ENCODE measurements at places on chromosomes 13 and 19.

- DNase-seq, result no peak
Measured at GRCh38 chr13:51330791-51331190, 8.7 kb upstream of the SERPINE3 start.

- no peak for DNase-seq
Measured at GRCh38 chr19:39874404-39874803, 28.2 kb upstream of the FBL start.

DNA sequence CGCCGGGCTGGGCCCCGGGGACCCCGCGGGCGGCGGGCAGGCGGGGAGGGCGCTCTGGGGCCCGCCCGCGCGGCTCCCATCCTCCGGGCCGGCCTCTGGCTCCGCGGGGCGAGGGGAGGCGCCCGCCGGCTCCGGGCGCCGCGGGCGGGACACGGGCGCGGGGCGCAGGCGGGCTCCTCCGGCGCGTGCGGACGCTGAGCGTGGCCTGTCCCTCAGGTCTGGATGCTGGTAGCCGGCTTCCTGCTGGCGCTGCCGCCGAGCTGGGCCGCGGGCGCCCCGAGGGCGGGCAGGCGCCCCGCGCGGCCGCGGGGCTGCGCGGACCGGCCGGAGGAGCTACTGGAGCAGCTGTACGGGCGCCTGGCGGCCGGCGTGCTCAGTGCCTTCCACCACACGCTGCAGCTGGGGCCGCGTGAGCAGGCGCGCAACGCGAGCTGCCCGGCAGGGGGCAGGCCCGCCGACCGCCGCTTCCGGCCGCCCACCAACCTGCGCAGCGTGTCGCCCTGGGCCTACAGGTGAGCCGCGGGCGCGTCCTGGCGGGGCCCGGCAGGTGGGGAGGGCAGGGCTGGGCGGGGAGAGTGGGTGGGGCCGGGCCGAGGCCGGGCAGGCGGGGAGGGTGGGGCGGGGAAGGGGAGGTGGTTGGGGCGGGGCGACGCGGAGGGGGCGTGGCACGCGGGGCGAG, 420 bp downstream of the IL17D start:
- DNase-seq, result peak; percentile 40

DNA sequence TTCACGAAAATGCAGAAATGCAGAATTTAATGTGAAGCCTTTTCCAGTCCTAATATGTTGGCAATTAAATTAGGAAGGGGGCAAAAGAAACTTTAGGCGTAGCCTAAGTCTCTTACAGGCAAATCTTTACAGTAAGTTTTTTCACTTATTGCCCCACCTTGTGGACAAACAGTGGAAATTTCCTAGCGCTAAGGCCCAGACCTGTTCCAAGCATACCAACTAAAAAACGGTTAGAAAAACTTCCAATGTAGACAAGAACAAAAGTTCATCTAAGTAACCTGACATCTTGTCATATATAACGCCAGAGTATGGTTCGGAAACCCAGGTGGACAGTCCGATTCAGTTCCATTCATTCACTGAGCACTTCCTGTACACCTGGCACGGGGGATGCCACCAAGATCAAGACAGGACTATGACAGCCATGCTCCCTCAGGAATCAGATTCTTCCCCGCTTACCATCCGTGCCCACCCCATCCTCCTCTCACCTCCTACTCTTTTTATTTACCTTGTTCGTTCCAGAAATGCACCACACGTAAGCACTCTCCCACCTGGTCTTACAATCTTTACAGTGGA, 4.9 kb downstream of the ZAR1L start:
- DNase-seq, result no peak

GRCh38 chr19:44050740-44051649, 841 bp upstream of the ZNF223 start:
- DNase-seq, result no peak

GRCh38 chr13:44355621-44356020, 18.0 kb upstream of the SERP2 start:
- DNase-seq, result no peak

Data from amniotic stem cell (primary cell).